ENCODE measurements at places on chromosomes 1 and 21.

DNA sequence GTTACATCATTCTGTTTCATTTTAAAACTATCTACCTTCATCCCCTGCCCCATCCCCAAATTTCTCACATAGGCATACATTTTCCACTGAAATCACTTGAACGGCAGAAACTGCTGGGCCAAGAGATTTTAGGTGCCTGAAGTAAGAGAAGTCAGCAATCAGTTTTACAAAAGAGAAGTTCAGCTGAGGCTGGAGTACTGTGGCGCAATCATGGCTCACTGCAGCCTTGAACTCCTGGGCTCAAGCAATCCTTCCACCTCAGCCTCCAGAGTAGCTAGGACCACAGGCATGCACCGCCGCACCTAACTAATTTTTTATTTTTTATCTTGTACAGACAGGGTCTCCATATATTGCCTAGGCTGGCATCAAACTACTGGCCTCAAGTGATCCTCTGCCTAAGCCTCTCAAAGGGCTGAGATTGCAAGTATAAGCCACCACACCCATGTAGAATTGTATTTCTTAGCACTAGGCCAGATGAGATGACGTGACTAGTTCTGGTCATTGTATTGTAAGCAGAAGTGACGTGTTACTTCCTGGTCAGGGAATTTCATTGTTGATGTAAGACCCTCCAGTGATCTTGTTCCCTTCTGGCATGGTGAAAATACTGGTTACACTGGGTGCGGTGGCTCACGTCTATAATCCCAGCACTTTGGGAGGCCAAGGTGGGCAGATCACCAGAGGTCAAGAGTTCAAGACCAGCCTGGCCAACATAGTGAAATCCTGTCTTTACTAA is 7.1 kb downstream of the BECN2 start:
- DNase-seq = no peak

- DNase-seq = no peak
Measured at GRCh38 chr1:87872692-87873091, 544.0 kb downstream of the LMO4 start.

- DNase-seq = no peak
Measured at GRCh38 chr1:5992814-5993555, 760 bp upstream of the NPHP4 start.

DNA sequence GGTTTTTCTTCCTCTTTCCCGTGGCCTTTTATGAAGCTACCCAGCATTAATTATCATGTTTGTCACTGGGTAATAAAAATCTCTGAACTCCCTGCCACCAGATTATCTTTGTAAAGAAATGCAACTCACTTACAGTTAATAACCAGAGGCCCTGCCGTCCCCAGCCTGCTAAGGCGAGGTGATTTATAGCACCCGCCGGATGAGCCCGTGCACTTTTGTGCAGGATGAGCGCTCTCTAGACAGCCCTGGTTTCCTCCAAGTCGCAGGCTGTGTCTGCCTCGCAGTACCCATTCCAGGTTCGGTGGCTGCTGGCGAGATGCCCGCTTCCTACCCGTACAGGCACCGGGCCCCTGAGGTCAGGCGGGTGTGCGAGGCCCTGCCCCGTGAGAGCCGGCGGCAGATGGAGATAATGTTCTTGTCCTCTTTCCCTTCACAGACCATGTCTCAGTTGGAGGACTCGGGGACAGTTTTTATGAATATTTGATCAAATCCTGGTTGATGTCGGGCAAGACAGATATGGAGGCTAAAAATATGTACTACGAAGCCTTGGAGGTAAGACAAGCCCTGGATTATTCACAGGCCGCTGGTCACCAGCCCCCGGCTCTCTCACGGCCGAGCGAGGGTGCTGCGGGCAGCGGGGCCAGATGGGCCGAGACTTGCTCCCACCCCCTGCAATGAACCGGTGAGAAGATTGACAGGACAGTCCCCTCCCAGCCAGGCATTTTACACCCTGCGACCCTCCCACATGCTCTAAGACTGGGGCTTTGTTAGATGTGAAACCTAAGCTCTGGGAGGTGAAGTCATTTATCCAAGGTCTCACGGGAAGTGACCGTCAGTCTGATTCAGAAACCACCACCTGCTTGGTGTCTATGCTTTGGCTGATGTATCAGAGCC is 28.5 kb upstream of the SELENON start:
- peak; percentile 40 for DNase-seq

- DNase-seq = no peak
Measured at GRCh38 chr1:231951374-231951773, 324.8 kb downstream of the DISC1 start.

DNA sequence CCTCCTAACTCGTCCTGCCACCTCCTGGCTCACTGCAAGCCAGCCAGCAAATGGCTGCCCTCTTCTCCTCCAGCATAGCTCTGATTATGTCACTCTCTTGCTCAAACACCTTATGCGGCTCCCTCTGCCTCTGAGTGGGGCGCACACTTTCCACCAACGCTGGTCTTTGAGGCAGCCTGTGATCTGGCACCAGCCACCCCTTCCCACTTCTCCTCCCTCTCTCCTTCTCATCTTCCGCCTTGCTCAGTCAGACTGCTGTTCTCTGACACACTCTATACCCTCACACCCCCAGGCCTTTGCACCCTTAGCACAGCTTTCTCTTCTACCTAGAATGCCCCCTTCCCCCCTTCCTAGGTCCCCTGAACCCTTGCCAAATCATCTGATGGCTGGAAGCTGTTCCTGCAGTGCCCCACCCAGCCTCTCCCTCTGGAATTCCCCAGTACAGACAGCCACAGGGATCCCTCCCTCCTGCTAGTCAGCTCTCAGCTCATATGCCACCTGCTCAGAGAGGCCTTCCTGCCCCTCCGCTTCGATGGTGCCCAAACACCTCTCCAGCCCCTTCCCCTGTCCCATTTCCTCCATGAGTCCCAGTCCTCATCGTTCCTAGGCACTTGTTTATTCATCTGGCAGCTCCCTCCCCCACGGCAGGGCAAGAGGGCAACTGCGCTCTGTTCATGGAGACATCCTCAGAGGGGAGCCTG is 21.7 kb upstream of the PEF1 start:
- DNase-seq = no peak

GRCh38 chr21:42847726-42848125 is 31.6 kb downstream of the WDR4 start:
- no peak for DNase-seq

GRCh38 chr21:15521644-15522001 is 208.2 kb upstream of the USP25 start:
- DNase-seq = no peak

- no peak for DNase-seq
Measured at GRCh38 chr1:61388566-61388965, 306.2 kb downstream of the NFIA start.

DNA sequence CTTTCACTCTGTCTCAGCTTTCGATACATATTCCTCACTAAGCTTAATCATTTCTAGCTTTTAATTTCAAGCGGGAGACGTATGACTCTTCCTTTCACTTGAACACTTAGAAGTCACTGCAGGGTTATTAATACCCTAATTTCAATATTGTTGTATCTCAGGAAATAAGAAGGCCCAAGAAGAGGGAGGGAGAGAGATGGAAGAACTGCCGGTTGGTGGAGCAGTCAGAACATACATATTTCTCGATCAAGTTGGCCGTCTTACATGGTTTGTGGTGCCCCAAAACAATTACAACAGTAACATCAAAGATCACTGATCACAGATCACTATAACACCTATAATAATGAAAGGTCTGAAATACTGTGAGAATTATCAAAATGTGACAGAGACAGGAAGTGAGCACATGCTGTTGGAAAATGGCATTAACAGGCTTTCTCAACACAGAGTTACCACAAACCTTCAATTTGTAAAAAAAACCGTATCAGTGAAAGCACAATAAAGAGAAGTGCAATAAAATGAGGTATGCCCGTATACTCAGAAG is 145.4 kb upstream of the HP1BP3 start:
- peak; percentile 3 for DNase-seq

DNA sequence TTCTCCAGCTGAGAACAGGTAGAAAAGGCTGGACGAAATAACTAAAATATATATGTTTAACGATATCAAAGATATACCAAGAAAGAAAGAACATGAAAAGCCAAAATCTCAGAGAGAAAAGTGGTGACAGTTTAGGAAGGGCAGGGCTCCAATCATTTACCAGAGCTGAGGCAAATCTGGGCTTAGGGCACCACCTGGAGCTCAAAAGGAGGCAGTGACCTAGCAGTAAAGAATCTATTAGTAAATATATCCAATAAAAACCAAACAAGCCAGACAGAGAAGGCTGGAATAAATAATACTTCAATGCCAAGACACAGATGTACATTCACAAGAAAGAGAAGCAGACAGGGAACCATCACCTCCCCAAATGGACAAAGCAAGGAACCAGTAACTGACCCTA is 43.5 kb downstream of the CHIA start:
- peak; percentile 50 for DNase-seq

DNA sequence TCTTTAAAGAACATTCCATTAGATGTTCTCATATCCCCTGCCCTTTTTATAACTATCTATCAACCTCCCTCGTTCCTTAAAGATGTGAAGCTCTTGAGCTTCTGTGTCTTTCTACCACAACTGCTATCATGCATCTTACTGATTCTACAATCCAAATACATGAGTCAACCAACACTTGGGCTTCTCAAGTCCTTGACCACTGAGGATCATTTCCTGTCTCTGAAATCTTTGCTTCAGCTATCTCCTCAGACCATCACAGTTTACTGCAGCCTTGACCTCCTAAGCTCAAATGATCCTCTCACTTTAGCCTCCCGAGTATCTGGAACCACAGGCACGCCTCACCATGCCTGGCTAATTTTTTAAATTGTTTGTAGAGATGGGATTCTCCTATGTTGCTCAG is 75.2 kb downstream of the FMO4 start:
- no peak for DNase-seq

DNA sequence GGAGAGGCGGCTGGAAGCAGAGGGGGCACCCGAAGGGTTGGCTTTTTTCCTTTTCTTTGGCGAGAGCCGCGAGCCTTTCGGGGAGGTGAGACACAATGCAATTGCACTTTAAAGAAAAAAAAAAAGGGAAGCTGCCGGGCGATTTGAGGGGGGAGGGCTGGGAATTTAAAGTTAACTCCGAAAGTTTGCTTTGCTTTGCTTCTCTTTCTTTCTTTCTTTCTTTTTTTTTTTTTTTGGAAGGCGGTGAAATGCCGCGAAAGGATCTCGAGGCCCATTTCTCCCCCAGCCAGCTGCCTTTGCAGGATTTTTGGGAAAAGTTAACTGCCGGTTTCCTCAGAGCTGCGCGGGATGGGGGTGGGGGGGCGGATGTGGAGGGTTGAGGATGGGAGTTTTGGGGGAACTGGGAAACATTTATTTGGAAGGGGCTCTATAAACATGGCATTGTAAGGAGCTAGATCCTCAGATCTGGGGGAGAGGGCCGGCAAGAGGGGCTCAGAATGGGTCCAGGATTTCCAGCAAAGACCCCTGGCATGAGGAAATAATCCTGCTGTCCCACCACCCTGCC is 997 bp downstream of the ZNF362 start:
- DNase-seq = no peak

- no peak for DNase-seq
Measured at GRCh38 chr1:162139211-162139610, 69.7 kb downstream of the NOS1AP start.

DNA sequence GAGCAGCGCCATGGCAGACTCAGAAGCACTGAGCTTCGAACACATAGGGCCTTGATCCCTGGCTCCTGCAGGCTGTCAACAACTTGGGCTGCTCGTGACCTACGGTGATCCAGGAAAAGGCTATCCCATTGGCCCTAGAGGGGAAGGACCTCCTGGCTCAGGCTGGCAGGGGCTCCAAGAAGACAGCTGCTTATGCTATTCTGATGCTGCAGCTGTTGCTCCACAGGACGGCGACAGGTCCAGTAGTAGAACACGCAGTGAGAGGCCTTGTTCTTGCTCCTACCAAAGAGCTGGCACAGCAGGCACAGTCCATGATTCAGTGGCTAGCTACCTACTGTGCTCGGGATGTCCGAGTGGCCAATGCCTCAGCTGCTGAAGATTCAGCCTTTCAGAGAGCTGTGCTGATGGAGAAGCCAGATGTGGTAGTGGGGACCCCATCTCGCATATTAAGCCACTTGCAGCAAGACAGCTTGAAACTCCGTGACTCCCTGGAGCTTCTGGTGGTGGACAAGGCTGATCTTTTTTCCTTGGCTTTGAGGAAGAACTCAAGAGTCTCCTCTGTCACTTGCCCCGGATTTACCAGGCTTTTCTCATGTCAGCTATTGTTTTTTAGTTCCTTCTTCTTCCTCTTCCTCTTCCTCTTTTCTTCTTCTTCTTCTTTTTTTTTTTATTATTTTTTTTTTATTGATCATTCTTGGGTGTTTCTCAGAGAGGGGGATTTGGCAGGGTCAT is 18.9 kb downstream of the ITLN2 start:
- DNase-seq = no peak

DNA sequence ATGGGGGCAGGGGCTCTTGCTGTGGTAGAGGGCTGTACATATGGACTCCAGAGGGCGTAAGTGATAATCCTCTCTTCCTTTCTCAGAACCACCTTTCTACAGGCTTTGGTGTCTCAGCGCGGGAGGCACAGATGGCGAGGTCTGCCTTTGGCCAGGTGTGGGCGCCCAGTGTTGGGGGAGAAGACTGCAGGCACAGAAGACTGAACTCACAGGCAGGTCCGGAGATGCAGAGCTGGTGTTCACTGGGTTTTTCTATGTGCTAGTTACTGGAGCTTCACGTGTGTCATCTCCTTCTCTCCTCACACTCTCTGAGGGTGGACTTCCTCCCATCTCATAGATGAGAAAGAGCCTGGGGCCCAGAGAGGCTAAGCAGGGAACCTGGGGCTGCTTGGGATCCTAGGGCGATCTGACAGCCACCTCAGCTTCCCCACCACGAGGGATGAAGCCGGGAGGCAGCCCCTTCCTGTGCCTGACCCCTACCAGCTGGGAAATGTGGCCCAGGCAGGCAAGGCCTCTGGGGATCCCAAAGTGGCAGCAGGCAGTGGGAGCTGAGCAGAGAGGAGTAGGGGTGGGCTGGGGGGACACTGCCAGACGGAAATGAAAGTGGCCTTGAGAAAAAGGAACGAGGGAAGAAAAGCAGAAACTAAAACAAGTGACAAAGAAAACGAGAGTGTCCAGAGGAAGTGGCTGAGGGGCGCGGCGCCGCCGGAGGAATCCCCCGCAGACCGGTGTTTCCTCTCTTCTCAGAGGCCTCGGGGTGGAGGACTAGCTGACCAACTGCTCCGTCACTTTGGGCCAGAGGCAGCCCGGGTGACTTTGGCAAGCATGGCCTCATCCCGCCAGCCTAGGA is 191.6 kb downstream of the HIVEP3 start:
- DNase-seq = no peak

DNA sequence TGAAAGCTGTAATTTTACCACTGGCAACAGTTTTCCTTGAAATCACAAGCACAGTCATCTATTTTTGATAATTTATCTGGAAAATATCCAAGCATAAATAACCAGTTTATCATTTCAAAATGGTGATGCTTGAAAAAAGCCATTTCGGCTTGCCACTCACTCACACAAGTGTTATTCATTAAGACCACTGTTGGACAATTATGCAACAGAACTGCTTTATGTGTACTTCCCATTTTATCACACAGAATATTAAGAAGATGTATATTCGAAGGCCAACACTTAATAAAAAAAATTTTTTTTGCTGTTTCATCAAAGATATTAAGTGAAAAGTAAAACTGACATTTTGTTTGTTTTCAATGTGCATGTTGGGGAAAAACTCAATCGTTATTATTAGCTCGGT is 62.3 kb downstream of the EIF4G3 start:
- DNase-seq = no peak

- no peak for DNase-seq
Measured at GRCh38 chr1:183876309-183876708, 71.4 kb downstream of the RGL1 start.

- DNase-seq = no peak
Measured at GRCh38 chr1:209561532-209561931, 22.0 kb upstream of the CAMK1G start.
